ENCODE measurements at places on chromosomes 2 and 18.

DNA sequence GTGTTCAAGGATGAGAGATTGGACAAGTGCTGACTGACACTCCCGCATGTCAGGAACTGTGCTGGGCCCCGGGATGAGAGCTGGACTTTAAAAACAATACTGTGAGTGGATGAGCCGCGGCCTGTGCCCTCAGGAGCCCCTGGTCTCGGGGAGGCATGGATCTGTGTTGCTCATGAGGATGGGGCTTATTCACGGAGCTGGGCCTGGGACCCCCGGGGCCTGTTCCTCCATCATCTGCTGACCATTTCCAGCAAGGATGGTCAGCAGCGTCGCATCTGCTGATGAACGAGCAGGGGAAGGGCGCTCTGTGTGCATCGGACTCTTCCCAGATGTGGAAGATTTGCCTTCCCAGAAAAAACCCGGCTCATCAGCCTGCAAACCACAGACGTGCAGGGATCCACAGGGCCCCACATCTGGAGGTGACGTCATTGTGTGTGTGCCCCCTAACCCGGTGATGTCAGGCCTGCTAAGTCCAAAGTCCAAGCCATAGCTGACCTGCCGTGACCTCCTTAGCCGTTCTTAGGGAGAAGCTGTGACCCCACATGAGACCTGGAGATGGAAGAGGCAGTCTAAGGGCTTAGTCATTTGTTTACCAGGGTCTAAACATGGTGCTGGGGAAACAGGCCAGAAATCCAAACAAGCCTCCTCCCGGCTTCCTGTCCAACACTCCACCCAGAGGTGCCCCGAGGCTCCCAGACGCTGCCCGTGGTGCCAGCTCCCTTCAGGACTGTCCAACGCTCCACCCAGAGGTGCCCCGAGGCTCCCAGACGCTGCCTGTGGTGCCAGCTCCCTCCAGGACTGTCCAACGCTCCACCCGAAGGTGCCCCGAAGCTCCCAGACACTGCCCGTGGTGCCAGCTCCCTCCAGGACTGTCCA lies 143.9 kb downstream of the PXDN start:
- no peak for DNase-seq

DNA sequence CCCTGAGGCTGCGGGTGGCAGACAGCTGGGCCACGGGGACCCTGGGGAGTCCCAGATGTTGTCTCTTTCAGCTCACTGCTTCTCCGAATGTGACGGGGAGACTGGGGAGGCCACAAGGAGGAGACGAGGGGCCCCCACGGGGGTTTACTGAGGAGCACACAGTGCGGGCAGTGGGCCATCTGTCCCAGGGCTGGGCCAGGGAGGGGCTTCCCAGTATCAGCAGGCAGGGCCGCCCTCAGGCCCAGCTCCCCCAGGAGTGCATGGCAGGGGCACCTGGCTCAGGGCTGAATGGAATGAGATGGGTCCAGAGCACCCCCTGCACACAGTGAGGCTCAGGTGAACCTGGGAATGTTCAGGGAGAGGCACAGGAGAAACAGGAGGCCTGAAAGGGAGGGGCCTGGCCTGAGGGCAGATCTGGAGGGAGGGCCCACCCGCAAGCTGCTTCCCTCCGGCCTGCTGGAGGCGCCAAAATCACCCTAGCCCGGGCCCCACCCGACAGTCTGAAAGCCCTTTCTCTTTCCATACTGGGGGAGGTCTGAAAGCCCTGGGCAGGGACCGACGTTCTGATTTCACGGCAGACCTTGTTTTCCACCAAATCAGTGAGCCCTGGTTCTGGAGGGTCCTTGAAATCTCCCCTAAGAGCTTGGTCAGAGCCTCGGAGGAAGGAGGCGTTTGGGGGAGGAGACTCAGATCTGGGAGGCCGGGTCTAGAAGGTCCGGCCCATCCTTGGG lies 35.5 kb upstream of the PTMA start:
- DNase-seq, result peak; percentile 47

- DNase-seq, result no peak
Observed at GRCh38 chr2:209624192-209624938, 147.3 kb upstream of the UNC80 start.

GRCh38 chr2:17966798-17967197 lies 88.3 kb downstream of the KCNS3 start:
- DNase-seq, result peak; percentile 46

- peak; percentile 44 for DNase-seq
Observed at GRCh38 chr18:48934415-48934722, 16.4 kb downstream of the SMAD7 start.

DNA sequence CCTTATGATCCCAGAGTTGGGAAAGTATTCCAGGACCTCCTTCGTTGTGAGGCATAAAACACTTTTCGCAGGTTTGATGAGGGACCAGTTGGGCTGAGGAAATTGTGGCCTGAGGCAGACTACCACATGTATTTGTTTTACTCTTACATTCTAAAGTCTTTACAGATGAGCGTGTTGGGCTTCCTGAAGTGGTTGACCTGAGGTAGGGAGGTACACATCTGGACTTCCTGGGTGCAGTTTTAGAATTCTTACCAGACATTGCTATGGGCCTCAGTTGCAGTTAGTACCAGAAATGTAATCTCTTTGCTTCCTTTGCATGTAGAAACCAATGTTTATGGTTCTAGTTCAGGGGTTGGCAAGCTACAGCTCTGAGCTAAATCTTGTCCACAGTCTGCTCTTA lies 48.7 kb downstream of the COA5 start:
- no peak for DNase-seq

DNA sequence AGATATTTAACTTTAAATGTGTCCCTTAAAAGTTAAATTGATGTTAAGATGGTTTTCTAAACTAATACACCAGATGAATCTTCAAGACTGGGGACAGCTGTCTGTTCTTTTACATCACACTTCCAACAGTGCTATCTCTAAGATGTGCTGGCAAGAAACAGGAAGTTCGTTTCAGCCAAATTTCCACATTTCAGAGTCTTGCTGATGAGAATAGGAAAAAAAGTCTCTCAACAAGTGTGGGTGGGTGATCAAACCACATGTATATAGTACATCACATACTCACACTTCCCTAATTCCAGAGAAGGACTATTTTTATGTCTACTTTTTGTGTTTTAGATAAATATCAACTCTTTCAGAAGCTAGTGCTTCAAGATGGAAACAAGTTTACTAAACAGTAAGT lies 1712.8 kb upstream of the TMEFF2 start:
- DNase-seq, result no peak

DNA sequence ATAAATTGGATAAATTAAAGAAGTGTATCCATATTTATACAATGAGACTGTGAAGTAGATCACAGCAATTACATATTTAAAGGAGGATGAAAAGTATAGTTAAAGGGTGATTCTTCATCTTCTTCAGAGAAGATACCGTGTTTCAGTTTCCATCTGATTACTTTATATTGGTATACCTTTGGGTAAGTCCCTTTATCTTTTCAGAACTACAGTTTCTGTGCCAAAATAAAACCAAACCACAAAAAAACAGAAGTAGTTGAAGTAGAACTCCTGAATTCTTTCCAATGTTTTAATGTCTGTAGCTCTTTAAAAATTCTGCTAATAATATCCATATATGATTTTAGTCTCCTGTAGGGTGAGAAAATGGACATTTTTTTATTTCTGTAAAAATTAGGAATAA lies 231.2 kb upstream of the LINC00305 start:
- peak; percentile 58 for DNase-seq

Measured in common myeloid progenitor, CD34-positive (primary cell).